ENCODE measurements at places on chromosomes 6 and 20.

GRCh38 chr6:31210123-31210522 is 39.6 kb upstream of the POU5F1 start:
- DNase-seq: no peak

GRCh38 chr6:103893141-103893581 is 966.6 kb downstream of the HACE1 start:
- no peak for DNase-seq

DNA sequence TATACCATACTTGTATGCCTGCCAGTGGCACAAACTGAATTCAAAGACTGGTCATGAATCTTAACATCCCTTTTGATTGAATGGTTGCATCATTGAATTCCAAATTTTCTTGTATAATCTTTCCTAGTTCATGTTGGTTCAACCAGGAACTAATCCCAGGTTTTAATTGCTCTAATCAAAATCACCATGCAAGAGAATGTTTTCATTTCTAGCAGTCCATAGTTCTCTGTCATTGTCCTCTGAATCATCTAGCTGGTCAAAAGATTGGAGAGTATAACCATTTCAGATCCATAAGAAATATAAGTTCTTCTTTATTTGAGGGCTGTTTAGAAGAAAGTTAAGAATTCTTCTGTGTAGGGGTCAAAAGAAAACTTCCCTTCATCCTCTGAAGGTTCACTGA is 57.2 kb downstream of the ZNF292 start:
- no peak for DNase-seq

DNA sequence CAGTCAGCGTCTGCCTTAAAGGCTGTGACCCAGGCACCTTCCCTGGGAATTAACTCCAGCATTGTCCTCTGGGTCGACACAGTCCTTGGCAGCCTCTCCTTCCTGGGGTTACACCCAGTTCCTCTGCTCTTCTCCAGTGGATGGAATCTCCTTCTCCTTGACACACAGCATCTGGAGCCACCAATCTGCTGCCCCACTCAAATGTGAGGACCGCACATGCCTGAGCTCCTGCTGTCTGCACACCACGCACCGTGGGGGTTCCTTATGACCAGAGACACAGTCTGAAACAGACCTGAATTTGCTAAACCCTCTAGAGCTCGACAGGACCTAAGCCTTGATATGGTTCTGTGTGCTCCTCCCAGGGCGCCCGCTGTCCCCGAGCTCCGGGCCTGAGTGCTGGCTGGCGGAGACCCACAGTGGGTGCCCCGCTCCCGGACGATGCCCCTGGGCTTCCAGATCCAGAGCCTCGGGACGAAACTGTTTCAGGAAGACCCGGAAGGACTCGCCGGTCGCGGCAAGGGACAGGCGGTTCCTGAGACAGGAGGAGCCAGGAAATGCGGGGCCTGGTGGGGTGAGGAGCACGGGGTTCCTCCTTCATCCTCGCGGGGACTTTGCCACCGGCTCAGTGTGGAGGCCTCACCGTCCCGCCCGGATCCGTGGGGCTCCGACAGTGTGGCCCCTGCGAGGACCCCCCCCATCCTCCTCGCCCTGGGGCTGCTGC is 2.5 kb upstream of the RAET1G start:
- no peak for DNase-seq

- no peak for DNase-seq
These were observed 828 bp downstream of the ADGRB3 start for GRCh38 chr6:68635706-68636513.
